ENCODE measurements at places on chromosomes 6 and 20. TPM values are rescaled to one million over a fixed set of nuclear protein-coding genes. Genes with fewer than 3 reads are reported as not detected.

The DUSP15 gene
- polyA plus RNA-seq = 0.96 TPM

DNA sequence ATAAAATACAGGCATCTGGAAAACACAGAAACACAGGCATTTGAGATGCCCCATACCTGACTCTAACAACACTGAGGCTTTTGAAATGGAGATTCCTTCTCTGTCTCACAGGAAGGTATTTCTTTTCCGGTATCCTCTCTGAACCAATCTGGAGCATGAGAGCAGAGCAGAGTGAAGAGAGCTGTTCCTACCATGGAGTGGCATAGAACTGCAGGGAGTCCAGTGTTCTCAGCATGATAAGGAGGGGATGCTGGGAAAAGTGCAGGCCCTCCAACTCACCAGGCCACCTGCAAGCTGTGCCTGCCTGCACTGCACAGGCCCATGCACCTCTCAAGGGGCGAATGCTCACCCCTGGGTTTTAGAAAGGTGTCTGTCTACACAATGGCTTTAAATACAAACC, 89.2 kb downstream of the FOXA2 start:
- no peak for DNase-seq

GRCh38 chr20:4318891-4319290, 303.5 kb upstream of the RNF24 start:
- DNase-seq = no peak

DNA sequence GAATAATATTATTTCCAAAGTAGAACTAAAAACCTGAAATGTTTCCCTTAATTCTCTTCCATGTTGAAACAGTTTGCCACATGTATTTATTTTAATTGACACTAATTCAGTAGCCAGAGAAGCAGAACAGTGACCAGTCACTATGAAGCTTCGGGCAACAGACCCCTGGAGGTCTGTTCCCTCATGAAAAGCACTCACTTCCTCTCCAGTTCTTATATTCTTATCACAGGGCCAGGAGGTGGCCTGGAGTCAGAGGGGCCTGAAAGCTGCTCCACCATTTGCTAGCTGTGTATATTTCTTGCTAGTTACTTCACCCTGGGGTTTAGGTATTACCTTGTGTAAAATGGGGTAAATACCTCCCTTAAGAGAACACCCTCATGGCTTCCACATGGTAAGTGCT, 49.1 kb downstream of the MAP7 start:
- no peak for DNase-seq

- no peak for DNase-seq
Measured at GRCh38 chr6:30397697-30398096, 52.7 kb downstream of the RPP21 start.

DNA sequence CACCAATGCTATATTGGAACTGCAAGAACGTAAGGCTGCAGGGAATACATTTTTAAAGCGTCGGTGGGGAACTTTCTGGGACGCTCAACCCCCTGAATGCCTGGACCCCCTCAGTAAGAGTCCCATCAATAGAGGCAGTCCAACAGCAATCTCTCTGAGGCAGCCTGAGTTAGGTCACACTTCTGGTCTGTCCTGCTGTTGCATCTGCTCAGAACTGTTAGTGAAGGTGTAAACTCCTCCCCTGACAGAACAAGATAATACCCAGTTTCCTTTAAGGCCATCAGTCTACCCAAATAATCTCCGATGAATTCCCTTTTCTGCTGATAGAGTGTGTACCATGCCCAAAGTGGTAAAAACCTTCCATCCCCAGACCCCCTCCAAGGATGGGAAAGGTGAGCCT, 1.1 kb upstream of the RNGTT start:
- DNase-seq = no peak

- no peak for DNase-seq
Measured at GRCh38 chr6:7887278-7887991, 23.2 kb downstream of the TXNDC5 start.
